Osteocyte (in vitro differentiated cells): ENCODE measurements at places on chromosomes 1 and 21.

DNA sequence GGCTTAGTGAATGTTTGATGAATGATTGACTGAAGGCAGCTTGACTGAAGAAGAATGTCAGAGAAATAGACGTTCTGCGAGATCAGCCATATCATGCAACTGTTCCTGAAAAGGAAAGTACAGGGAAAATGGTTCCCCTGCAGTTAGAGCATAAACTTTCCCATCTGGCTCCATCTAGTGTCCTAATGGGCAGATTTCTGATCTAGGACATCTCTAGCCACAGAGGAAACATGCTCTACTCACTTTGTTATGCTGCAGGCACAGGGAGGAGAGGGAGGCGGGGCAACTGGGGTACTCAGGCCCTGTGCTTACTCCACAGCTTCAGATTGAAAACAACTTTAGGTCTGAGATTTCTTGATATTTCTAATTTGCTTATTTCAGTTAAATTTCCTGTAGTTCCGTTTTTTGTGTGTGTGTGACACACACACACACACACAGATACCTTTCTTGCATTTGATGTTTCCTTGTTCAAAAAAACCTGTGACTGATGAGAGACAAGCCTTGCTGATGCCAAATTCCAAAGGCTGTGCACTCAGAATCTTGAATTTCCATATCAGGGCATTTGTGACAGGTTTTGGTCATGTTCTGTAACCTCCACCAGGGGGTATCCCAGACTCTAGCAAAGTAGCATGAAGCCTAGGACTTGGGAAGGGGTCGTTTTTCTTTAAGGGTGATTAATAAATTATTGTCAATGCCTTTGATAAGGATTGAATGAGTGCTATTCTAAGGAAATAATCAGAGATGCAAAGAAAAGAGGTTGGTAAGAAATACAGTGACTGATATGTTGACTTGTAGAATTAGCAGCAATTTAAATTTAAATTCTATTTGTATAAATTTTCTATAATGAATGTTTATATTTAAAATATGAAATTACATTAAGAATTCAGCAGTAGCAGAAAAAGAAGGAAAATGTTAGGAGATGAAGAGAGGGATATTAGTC is 139.7 kb upstream of the BEND5 start:
- no peak for DNase-seq

DNA sequence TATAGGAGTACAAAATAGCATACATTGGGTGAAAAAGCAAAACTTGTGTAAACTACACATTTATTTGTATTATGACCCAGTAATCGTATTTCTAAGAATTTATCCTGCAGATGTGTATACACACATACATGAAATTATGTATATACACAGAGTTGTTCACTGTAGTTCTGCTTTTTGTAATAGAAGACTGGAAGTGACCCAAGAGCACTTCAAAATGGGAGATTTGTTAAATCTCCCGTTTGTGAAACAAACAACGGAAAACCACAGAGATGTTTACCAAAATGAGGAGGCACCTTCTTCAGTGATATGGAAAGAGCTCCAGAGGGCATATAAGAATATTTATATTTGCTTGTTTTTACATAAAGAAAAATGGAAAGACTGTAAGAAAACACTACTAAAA is 18.0 kb upstream of the MNDA start:
- DNase-seq, result no peak

- no peak for DNase-seq
These were observed 129.3 kb downstream of the CNIH3 start for GRCh38 chr1:224745394-224745793.

- no peak for DNase-seq
These were observed 280.3 kb downstream of the HMCN1 start for GRCh38 chr1:186014370-186015037.

DNA sequence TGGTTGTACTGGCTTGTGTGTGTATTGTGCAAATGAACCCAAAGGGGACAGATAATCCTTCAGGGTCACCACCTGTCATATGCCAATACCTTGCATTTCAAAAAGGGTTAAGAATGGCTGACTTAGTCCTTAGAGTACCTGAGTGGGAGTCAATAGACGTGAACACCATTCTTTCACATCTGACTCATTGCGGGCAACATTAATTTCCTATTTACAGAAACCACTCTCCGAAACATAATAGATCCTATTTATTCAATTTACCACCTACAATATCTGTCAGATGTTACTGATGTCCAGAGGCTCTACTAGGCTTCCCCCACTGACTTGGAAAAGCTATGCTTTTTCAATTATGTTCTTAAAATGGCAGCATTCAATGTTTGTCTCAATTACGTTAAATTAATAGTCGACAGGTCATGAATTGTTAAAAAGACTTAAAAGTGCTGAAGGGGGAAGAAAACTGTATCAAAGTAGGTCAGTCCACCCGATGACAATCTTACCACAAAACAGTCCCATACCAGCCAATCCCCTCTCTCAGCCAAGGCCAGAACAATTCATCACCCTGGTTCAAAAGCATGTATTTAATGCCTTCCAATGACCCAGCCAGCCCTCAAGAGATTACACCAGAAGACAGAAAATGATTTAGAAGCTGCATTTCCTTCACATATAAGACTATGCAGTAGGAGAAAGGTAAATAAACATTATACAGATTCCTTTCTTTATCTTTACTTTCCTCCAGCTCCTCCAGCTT is 48.6 kb upstream of the PLA2G2C start:
- DNase-seq, result no peak

- DNase-seq, result no peak
These were observed 74.2 kb upstream of the RGS4 start for GRCh38 chr1:162994921-162995320.

GRCh38 chr1:61368366-61368765 is 286.0 kb downstream of the NFIA start:
- DNase-seq, result no peak
